Kidney (tissue), 22 donors: ENCODE measurements at places on chromosomes 6 and 20.

DNA sequence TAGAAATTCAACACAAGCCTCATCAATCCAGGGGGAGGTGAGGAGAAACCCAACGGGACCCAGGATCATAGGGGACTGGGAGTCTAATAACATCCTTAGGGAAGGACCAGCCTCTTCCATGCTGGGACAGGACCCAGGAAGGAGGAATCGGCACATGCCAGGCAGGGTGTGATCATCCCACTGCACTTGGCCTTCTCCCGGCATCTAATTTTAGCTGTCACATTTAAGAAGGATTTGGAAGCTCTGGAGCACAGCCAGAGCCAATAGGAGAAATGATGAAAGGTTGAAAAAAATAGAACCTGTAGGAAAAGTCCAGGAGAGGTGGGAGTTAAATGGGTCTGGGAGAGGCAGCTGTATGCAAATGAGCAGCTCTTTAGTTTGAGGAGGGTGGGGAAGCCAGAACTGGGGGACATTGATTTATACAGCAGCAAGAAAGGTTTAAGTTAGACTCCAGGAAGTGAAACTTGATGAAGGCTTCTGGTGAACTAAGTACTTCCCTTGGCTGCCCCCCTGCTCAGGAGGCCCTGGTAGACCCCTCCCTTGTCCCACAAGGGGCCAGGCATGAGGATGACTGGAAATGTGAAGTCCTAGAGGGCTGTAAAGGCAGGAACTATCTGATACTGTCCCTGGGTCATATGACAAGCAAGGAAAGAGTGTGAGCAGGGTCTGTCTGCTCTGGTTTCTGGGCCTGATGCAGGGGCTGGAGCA, 260.3 kb downstream of the LRFN2 start:
- DNase-seq = no peak

- peak; percentile 83 for DNase-seq
Measured at GRCh38 chr6:151154418-151154817, 85.3 kb upstream of the AKAP12 start.

DNA sequence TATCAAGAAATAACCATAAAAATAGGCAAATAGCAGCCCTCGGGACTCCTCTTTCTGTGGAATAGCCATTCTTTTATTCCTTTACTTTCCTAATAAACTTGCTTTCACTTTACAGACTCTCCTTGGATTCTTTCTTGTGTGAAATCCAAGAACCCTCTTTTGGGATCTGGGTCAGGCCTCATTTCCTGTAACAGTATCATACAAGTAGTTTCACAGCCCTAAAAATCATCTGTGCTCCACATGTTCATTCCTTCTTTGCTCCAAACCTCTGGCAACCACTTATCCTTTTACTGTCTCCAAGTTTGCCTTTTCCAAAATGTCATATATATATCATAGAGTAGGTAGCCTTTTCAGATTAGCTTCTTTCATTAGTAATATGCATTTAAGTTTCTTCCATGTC, 13.5 kb upstream of the NT5E start:
- no peak for DNase-seq

DNA sequence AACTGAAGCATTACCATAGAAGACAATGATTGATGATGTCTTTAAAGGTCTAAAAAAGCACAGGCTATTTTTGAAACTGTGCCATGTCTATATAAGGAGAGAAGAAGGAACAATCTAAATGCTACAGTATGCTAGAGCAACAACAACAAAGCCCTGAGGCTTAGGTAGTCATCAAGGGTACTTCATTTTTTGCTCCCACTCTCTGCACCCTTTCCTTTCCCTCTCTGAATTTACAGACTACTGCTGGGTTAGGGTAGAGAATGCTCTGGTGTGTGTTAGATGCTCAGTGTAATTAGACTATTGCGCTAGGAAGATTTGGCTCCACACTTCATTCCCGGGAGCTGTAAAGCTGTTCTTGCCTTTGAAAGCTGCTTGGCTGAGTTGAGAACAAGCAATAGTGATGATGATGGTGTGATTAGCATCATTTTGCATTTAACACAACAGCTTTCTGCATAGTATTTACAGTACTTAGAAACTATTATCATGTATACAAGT, 1262.5 kb upstream of the CITED2 start:
- peak; percentile 41 for DNase-seq

- DNase-seq = no peak
Measured at GRCh38 chr6:144283646-144284477, 1.3 kb upstream of the UTRN start.

- no peak for DNase-seq
Measured at GRCh38 chr6:90406142-90406794, 109.6 kb upstream of the BACH2 start.

- DNase-seq = no peak
Measured at GRCh38 chr6:154139892-154140291, 100.9 kb downstream of the OPRM1 start.

- DNase-seq = no peak
Measured at GRCh38 chr20:47949230-47949629, 163.9 kb upstream of the SULF2 start.

- DNase-seq = no peak
Measured at GRCh38 chr6:15550546-15551123, 112.2 kb downstream of the DTNBP1 start.

DNA sequence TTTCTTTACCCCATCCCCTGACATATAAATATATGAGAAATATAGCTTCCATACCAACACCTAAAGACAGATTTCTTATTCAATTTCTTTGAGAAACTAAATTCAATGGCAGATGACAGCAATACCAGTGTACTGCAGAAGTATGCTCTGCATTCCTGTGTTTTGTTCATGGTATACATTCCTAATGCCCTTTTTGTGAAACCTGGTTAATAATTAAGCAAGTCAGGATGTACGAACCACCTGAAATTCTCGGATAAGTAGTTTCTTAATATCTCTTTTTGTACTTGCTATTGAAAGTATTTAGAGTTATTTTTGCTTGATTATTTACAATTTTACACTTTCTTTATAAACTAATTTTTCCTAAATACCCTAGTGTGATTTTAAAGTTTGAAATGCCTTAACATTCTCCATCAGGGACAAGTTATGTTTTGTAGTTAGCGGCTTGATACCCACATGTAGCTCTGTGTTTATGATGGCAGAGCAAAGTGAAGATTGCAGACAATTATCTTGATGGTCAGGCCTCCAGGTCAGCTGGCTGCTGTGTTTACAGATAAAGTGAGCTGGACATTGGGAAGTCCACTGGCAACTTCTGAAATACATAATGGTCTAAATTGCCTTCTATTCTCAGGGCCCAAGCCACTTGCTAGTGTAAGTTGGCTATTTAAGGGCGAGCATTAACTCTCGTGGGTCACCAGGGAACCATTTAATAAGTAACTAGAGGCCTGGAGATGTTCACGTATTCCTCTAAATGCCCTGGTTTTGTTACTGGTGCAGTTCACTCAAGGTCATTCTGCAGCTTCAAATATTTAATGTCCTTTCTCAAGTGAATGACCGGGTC, 58.2 kb downstream of the PLCB1 start:
- DNase-seq = peak; percentile 14

GRCh38 chr6:154733626-154734382, 588 bp downstream of the SCAF8 start:
- peak; percentile 99 for DNase-seq

DNA sequence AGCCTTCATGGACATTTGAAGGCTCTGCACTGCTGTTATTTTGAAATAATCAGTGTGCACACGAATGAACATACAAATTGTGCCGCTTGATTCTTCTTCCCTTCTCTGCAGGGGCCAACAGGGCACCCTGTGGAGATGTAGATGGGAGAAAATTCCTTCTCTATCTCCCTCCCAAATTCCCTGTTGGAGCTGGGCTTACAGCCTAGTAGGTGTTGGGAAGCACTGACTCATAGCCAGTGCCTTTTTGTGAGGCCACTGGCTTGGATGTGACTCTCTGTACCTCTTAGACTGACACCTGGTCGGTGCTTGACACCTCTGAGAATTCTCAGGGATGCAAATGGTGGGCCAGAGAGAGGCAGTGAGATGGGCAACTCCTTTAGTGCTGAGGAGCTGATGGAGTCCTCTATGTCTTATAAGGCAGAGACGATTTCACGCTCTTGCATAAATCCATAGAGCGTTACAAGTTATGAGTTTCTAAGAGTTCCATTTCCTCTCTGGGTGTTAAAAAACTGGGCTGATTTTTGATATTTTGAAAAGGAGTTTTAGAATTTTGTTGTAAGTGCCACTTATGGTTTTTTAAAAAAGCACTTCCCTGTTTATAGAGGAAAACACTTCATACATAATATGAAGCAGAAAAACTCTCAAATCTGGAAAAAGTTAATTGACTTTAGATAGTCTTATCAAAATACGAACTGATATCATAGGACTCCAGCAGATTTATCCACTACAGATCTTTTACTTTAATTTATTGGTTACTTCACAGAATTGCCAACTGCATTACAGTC, 89.8 kb upstream of the MAP3K7 start:
- DNase-seq = no peak

DNA sequence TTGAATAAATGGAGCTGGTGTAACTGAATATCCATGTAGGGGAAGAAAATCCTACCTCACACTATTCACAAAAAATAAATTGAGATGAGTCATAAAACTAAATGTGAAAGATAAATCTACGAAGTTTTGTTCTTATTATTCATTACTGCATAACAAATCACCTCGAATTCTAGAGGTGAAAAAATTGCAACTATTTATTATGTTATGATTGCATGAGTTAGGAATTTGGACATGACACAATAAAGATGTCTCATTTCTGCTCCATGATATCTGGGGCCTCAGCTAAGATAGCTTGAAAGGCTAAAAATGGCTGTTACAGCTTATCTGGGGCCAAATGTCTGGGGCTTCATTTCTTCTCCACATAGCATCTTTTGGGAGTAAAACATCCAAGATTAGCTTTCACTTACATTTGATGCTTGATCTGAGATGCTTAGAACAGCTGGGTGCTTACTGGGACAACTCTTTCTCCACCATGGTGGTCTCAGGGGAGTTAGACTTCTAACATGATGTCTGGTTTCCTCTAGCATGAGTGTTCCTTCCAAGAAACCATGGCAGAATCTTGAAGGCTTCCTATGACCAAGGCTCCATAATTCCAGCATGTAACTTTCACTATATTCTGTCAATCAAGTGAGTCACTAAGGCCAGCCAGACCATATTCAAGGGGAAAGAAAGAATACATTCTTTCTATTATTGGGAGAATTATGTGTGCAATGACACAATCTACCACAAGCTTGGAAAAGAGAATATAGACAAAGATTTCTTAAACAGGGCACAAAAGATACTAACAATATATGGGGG, 30.1 kb downstream of the OR2B6 start:
- DNase-seq = no peak

DNA sequence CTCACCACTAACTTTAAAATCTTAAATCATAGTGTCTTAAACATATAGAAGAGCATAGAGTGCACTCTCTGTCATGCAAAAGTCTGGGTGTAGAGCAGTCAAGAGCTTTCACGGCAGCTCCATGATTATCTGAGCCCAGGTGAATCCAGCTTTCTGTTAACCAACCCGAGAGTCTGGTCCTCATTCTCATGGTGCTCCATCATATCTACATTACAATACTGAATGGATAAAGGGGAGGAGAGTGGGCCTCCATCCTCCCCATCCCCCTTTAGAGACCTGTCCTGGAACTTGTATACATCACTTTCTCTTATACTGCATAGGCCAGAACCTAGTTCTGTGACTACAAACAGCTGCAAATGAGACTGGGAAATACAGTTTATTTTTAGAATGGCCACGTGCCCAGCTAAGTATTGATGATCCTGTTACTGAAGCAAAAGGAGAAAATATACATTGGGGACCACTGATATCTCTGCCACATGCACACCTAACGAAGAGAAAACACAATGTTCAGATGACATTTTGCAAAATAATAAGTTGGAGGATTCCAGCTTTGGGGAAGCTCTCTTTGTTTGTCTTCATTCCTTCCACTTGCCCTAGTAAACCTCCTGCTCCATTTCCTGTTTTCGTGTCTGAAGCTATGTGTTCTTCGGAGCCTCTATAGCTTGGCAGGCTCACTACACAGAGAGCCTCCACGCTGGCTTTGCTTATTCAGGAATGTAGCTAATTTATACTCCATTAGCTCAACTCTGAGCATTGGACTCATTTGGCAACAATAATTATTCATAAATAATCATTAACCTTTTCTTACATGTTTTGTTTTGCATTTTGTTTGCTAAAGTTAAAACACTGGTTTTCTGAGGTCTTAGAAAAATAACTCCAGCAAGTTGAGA, 110.1 kb downstream of the IYD start:
- DNase-seq = no peak

- DNase-seq = no peak
Measured at GRCh38 chr20:4764805-4765204, 43.1 kb downstream of the PRND start.

GRCh38 chr6:163347021-163347446, 67.5 kb upstream of the QKI start:
- peak; percentile 55 for DNase-seq

- DNase-seq = no peak
Measured at GRCh38 chr6:83758533-83758932, 49.6 kb upstream of the SNAP91 start.

- no peak for DNase-seq
Measured at GRCh38 chr20:2297357-2297728, 1.5 kb downstream of the TGM3 start.

- DNase-seq = no peak
Measured at GRCh38 chr6:33075208-33075567, 602 bp upstream of the HLA-DPB1 start.

- no peak for DNase-seq
Measured at GRCh38 chr6:137816133-137816579, 50.9 kb upstream of the TNFAIP3 start.

DNA sequence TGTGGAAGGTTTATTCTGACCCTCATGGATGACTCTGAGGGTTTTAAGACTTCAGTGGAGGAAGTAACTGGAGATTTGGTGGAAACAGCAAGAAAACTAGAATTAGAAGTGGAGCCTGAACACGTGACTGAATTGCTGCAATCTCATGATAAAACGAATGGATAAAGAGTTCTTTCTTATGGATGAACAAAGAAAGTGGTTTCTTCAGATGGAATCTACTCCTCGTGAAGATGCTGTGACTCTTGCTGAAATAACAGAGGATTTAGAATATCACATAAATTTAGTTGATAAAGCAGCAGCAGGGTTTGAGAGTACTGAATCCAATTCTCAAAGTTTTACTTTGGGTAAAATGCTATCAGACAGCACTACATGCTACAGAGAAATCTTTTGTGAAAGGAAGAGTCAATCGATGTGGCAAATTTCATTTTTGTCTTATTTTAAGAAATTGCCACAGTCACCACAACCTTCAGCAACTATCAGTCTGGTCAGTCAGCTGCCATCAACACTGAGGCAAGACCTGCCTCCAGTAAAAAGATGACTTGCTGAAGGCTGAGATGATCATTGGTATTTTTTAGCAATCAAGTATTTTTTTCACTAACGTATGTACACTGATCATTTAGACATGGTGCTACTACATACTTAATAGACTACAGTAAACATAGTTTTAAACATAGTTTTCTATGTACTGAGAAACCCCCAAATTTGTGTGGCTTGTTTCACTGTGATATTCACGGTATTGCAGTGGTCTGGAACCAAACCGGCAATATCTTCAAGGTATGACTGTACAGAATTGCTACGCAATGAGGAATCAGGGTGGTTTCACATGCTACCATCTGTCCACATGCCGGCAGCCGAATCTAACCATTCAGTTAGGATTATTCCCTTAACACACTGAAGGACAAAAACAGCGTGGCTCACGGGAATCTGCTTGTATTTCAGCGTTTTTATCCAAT, 149.0 kb downstream of the MYB start:
- DNase-seq = no peak
